Daoy (cell line): ENCODE measurements at places on chromosomes 6 and 20.

GRCh38 chr20:46630306-46630705, 21.0 kb downstream of the SLC13A3 start:
- no peak for DNase-seq

GRCh38 chr6:118387921-118388701, 160.0 kb upstream of the PLN start:
- peak; percentile 84 for DNase-seq

DNA sequence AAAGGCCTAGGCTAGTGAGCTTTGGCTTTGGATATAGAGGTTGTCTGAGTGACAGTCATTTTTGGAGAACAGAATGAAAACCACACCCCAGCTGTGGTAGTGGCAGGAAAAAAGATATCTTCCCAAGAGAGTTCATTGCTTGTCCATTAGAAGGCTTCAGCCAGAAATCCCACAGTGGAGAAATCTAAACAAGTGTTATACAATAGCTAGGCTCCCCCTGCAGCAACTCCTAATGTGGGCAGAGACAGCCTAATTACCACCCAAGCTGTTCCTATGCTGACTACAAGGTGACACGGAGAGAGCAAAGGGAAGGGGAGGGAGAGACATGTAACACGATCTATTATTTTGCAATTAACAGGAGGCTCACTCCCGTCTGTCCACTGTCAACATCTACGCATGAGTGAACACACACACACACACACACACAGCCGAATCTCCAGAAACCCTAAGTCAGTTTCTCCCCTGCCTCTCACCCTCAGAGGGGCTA, 147.5 kb upstream of the TCF21 start:
- peak; percentile 16 for DNase-seq

DNA sequence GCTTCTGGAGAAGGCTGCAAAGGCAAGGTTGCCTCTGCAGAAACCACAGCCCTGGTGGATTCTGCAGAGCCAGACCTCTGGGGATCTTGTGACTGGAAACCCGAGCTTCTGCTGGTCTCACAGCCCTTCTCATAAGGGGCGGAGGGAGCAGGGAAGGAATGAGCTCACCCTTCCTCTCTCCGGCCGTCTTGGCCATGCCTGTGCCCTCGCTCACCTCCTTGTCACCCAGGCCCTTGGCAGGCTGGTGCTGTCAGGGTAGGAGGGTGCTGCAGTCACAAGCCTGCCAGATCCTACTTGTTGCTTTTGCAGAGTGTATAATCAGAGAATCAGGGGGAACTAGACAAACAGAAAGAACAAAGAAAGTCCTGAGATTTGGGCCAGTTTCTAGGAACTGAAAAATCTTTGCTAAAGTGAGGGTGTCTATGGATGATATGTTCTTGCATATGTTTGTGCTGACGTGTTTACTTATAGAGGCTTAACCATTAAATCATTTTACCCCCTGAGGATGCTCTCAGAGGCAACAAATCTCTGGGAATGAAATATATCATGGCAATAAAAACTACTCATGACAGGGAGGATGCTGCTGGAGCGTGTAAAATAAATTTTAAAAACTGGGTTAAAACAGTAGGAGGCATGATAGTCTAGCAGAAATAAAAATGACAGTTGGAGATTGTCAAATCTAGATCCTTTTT, 244.9 kb upstream of the SOX4 start:
- DNase-seq: peak; percentile 86

- DNase-seq: no peak
These were observed 91.1 kb downstream of the DST start for GRCh38 chr6:56551409-56552120.

DNA sequence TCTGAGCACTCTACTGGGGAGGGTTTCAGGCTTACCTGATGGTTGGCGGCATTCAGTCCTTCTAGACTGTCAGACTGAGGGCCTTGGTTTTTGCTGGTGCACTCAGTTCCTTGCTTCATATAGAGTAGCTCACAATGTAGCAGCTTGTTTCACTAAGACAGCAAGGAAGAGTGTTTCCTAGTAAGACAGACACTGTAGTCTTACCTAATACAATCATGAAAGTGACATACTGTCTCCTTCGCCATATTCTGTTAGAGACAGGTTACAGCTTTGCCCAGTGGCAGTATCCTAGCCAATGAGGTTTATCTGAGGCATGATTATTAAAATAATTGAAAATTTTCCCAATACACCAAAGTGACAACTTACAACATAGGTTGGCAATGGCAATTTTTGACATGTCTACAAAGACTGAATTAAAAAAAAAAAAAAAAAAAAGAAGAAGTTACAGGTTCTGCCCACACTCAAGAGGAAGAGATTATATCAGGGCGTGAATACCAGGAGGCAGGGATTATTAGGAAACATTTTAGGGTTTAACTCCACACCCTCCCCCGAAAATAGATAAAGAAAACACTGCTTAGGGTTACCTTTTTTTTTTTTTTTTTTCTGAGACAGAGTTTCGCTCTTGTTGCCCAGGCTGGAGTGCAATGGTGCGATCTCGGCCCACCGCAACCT, 66.8 kb downstream of the SCAND1 start:
- no peak for DNase-seq

DNA sequence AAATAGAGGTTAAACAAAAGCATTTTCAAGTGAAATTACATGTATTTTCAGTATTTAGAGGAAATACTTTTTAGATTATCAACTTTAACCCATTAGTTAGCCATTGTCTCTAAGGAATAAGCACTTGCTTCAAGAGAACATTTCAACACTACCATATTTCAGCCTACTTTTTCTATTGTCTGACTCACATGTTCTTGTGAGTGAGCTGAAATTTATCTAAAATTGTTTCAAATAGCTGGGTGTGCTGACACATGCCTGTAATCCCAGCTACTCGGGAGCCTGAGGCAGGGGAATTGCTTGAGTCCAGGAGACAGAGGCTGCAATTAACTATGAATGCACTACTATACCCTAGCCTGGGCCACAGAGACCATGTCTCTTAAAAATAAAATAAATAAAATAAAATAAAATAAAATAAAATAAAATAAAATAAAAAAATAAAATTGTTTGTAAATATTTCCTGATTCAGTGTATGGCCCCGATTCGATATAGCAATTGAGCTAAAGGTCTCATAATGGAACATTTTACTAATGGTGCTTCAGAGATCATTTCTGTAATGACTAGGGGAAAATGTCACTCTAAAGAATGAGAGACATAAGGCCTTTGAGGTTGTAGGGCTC, 324.6 kb upstream of the PLCB4 start:
- DNase-seq: no peak

GRCh38 chr20:32205110-32205842, 2.3 kb downstream of the PLAGL2 start:
- no peak for DNase-seq

GRCh38 chr6:35377002-35377401, 34.6 kb downstream of the PPARD start:
- no peak for DNase-seq

DNA sequence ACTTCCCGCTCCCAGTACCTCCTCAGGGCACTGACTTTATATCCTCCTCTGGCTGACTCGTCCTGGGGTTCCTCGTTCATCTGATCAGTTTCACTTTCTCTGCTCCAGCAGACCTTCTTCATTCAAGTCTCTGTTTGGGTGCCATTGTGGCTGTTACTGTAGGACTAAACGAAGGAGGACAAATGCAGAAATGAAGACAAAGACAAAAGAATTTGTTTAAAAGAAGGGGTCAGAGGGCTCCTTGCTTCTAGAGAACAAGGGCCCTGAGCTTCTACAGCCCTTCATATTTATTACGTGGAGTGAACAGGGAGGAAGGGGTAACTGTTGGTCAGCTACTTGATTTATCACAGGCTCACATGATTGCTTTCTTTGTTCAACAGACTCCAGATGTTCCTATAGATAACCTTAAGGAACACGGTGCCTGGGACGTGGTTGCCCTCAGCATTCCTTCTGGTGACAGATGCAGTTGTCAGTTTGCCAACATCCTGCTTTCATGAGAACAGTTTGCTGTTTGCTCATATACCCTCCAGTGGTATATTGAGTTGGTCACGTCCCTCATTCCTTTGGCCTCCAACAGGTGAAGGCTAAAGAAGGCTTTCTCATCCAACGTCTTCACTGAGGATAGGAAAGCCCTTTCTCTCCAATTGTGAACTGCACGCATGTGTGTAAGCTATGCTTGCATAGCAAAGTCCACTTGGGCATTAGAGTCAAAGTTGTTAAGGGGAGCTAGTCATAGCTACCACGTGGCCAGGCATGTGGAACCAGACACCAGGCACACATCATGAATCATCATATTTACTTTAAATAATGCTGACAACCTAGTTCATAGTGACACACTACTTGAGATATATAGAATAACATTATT, 69.1 kb upstream of the BTN3A2 start:
- DNase-seq: peak; percentile 90

GRCh38 chr20:20368418-20369249, 730 bp downstream of the INSM1 start:
- peak; percentile 19 for DNase-seq

DNA sequence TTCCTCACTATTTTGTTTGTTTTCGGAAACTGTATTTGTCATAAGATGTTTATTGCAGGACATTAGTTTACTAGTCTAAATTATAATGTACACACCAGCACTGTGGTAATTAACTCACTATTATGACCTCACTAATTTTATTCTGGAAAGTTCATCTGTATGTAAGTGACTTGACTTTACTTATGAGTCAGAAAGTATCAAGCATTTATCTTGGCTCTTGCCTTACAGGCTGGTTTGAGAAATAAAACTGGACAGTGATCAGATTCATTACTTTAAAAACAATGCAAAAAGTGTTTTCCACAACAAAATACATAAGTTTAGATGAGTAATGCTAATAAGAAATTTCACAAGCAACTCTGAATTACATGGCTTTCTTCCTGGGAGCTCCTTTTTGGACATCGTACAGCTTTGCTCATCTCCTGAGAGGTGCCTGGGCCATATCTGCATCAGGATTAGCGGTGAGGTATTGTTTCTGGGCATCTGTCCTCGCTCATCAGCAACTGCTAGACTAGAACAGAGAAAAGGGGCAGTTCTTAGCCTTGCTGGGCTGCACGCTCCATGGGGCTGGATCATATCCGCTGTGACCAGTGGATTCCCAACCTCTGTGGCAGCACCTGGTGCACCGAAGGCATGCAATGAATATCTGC, 179.8 kb downstream of the SOD2 start:
- DNase-seq: no peak

GRCh38 chr20:40720826-40721225, 31.8 kb upstream of the MAFB start:
- no peak for DNase-seq

DNA sequence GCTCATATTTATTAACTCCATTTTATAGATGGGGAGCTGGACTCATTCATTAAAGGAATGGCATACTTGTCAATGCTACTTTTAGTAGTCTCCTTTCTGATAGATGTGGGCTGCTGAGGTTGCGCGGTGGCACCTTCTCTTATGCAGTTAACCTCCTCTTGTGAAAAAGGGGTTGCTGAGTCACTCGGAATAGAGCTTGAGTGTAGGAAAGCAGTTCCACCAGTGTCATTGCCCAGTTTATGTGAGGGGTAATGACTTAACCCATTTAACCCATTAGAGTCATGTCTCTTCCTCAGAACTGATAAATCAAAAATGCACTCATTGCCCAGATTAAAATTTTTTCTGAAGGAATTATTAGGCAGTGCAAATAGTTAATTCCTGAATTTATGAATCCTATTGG, 6.3 kb downstream of the MAPK14 start:
- DNase-seq: no peak

DNA sequence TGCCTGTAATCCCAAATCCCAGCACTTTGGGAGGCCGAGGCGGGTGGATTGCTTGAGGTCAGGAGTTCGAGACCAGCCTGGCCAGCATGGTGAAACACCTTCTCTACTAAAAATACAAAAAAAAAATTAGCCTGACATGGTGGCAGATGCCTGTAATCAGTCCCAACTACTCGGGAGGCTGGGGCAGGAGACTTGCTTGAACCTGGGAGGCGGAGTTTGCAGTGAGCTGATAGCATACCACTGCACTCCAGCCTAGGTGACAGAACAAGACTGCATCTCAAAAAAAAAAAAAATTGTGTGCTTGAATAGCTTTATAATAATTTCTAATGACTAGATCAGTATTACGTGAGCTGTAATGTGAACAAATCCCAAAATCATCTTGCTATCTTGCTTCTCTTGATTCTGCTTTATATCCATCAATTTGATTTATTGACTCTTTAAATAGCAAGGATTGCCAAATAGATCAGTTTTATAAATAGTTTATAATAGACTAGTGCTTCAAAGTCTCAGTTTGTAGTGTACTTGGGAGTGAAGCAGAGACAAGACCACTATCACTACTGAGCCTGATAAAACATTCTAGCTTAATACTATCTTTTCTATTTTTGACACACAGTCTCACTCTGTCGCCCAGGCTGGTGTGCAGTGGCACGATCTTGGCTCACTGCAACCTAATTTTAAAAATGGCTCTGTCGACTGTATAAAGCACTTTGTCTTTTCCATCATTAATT, 7.1 kb downstream of the AMD1 start:
- no peak for DNase-seq

GRCh38 chr6:153023977-153024708, 21.6 kb upstream of the MTRF1L start:
- DNase-seq: peak; percentile 60

- peak; percentile 78 for DNase-seq
These were observed at the start of gene RIPPLY2 for GRCh38 chr6:83853178-83854000. RIPPLY2 (plus strand) TSS chr6:83853360; CDS start chr6:83853417, 57 bp downstream.

DNA sequence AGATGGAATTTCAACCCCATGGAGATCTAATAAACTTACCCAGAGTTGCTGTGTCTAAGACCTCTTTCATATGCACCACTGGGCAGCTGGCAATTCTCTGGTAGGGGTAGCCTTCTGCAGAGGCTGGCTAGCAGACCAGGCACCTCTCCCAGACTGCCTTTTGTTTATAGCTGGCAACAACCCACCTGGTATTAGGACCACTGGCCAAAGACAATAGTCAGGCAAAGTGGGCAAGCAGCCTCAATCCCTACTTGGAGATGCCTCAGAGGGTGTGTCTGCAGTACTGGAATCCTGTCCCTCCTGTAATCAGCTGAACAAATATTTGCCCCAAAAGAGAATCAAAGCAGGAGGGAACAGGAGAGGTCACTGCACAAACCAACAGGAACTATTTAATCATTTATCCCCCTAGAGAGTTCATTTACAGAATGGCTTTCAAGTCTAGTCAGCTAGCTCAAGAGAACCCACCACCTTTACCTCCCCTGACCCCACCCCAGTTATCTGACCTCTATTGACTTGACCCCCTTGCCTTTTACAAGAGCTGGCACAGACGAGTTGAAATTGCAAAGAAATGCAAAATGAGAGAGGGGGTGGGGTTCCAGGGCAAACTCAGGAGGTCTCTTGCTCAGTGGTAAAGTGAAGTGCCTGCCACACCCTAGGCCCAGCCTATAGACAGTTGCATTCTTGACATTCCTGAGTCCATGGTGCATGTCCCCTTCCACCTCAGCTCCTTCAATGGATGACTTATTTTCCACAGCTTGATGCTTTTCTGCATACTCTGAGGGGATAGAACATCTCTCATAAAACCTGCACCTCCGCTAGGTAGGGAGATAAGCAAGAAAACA, 2.8 kb downstream of the BCL2L1 start:
- DNase-seq: peak; percentile 78
